ENCODE measurements at places on chromosomes 1 and 21.
A peak's percentile ranks its signal among the peaks of the same experiment; 100 is the strongest.

DNA sequence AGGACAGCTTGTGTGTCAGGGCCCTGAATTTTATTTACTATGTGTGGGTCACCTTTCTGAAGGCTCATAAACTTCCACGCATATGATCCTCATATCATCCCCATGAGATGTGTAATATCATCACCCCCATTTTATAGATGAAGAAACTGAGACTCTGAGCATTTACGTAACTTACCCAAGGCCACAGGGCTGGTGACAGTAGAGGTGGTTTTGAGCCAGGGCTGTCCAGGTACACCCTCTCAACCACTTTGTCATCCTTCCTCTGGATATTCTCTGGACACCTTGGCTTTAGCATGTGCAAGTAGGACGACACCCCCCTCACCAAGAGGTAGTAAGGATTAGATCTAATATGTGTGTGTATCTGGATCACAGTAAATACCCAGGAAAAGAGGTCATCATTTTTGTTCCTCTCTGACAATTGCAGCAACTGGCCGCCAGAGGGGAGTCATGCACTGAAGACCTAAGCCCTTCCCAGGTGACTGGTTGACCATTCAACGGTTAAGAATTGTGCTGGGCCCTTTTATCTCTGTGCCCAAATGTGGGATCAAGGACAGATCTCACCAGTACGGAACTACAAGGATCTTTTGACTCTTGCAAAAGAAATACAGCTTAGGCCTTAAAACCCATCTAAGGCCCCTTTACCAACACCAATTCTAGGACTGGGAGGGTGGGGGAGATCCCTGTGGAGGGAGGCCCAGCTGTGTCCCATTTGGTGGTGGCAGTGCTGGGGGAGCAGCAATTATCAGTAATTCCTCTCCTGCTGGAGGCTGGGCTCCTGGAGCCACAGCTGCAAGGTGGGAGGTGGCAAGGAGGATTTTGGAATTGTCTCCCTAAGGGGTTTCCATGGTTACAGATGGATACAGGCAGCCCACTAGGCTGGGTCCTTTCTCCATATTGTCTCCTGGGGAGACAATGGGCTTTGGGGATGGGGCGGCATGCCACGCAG lies 13.7 kb upstream of the E2F2 start:
- peak; percentile 60 for DNase-seq

DNA sequence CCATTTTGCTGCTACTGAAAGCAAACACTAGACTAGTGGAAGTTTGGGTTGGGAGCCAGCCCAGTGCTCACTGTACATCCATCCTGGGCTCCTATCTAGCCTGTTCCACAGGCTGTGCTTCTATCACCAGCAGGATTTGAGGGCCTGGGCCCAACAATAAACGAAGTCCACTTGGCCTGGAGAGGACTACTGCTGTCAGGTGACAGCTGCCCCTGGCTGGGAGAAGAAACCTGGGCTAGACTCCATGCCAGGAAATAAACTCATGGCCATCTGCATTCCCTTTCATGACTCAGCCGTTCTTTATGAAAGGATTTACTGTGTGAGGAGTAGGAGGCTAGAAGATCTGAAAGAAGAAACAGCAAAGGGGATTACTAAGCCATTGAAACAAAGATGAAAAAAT lies 35.5 kb downstream of the COLGALT2 start:
- DNase-seq, result no peak

DNA sequence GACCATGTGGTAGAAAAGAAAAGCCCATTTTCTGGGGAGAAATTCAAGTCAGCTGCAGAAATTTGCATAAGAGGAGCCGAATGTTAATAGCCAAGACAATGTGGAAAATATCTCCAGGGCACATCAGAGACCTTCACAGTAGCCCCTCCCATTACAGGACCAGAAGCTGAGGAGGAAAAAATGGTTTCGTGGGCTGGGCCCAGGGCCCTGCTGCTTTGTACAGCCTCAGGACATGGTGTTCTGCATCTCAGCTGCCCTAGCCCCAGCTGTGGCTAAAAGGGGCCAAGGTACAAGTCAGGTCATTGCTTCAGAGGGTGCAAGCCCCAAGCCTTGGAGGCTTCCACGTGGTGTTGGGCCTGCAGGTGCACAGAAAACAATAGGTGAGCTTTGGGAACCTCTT lies 108.3 kb downstream of the DMRTB1 start:
- no peak for DNase-seq

- DNase-seq, result no peak
These were observed 149.4 kb upstream of the ZC3H12A start for GRCh38 chr1:37325010-37325409.

- no peak for DNase-seq
These were observed 3.7 kb downstream of the RSBN1 start for GRCh38 chr1:113808450-113809195.

DNA sequence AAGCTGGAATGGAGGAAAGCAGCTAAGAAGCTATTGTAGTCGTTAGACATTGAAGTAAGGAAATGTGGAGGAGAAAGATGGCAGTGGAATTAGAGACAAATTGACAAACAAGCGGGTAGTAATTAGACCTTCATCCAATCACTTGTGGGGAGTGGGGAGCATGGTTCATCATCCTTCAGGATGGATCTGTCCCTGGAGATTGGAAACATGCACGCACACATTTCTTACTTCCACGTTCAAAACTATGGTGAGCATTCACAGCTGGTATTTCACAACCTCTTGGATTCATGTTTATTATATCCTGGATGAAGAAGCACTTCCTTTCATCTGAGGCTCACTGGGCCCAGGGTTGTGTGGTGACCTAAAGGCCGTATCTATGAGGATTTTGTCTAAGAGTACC lies 188.1 kb downstream of the ST6GALNAC3 start:
- no peak for DNase-seq

- no peak for DNase-seq
These were observed 94.7 kb downstream of the CHD1L start for GRCh38 chr1:147337040-147337630.

GRCh38 chr1:238606896-238607295 lies 716.2 kb upstream of the ZP4 start:
- no peak for DNase-seq

DNA sequence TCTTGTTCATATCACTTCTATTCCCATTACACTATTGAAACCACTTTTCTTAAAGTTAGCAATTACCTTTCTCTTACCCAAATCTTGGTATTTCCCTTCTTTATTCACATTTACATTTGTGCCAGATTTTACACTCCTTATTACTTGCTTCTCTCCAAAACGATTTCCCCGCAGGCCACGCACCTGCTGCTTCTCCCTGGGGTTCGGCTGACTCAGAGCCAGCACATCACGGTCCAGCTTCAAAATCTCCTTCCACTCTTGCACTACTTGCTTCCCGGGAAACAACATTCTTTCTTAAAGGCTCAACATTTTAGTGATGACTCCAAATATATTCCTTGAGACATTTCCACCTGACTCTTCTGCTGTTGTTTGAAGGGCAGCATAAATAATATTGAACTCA lies 20.7 kb downstream of the LHX9 start:
- no peak for DNase-seq

DNA sequence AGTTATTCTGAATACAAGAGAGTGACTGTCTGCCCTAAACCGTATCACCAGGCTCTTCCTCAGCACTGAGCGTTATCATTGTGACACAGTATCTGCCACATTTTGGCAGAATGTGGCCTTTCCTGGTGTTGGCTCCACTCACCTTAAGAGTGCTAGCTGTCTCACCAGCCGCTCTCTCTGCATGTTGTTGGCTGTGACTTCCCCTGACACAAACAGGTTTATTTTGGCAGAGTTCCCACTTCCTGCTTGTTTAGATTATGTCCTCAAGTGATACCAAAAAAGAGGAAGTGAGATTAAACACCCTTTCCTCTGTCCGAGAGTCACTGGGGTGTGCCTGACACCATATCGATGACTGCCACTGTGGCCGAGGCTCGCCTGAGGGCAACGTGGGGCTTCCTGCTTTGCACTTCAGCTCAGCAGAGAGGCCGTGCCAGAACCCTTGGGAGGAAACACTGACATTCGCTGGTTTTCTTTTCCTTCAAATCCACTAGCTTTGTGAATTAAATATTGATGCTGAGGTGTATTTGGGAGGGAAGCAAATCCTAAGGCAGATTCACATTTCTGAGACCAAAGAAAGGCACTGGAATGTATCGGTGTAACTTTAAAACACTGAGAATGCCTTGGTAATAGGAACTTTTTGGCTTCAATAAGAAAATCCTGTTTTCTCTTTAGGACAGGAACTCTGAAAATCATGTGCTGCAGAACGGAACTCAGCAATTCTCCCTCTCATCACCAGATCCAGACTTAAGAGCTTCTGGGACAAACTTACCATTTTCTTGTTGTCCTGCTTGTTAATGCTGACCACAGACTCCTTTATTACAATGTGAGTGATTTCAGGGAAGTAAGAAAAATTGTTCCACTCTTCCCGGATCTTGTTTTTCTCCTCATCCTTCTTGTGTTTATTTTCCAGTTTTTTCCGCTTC lies 102.1 kb downstream of the JAK1 start:
- DNase-seq, result peak; percentile 9

- DNase-seq, result no peak
These were observed at the start of gene EPHA10 for GRCh38 chr1:37764888-37765441. TSS of gene EPHA10 (minus strand) at chr1:37765120. CDS start at chr1:37765066, 54 bp downstream.

DNA sequence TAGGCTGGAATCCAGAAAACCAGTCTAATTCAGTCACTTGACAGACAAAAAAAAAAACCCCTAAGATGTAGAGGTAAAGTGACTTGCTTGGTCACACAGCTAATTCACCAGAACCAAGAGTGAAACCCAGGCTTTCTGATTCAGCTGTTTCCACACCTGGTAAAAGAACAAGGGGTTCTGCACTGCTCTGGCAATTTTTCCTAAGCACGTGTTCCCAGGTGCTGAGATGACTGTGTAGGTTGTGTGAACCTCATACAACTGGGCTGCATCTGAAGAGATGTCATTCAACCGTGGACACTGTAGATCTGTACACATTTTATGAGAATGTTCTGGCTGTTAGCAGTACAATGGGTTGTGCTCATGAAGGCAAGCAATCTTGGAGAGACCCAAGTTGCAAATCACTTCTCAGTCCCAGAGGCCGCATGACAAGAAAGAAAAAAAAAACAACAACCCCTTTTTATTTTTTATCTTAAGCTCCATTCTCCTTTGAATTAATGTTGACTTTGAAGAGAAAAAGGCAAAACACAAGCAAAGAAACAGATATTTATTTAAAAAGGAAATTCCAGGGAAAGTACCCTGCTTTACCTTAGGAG lies 95.4 kb downstream of the INTS7 start:
- DNase-seq, result no peak

- DNase-seq, result no peak
These were observed 263.4 kb downstream of the GPR52 start for GRCh38 chr1:174710868-174711845.

DNA sequence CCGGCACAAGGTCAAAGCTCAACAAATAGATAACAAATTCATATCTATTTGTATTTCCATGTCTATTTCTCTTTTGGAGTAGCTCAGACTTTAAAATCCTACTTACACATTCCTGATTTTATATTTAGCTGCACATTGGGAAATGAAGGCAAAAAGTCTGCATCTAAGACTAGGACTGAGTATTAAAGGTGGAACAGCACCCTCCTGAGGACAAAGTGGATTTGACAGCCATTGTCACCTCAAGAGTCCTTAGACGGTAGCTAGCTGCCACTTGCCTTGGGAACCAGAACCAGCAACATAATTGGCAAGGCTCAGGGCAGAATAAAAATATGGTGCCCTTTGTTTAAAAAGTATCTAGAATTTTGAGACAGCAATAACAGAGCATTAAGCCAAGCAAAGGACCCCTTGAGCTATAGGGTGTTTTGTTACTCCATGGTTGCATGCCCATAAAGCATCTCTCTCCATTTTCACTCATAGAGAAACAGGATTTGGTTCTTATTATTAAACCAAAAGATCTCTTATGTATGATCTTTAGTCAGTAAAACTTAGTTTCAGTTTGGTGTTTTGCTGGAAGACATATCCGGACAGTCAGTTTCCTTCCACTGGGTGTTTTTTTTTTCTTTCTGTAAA lies 30.0 kb upstream of the SGIP1 start:
- no peak for DNase-seq

DNA sequence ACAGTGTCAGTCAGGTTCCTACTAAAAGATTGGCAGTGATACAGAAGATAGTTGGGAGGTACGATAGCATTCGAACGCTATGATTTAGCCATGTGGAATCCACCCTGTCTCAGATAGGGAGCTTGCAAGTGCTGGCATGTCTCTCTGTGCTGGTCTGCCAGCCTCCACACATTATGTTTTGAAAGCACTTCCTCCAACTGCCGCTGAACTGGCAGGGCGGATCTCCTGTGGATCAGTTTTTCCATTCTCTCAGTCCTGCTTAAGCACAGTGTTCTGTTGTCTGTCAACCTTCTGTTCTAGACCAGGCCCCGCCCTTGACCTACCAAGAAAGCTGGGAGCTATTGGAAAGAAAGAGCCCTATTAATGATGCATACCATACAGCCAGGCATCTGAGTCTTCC lies 65.5 kb upstream of the PALMD start:
- DNase-seq, result no peak

GRCh38 chr1:206708058-206708457 lies 23.4 kb downstream of the MAPKAPK2 start:
- DNase-seq, result no peak

- DNase-seq, result no peak
These were observed 317.0 kb downstream of the PAPPA2 start for GRCh38 chr1:176779992-176780328.

GRCh38 chr1:170407138-170407537 lies 124.8 kb upstream of the GORAB start:
- DNase-seq, result no peak

DNA sequence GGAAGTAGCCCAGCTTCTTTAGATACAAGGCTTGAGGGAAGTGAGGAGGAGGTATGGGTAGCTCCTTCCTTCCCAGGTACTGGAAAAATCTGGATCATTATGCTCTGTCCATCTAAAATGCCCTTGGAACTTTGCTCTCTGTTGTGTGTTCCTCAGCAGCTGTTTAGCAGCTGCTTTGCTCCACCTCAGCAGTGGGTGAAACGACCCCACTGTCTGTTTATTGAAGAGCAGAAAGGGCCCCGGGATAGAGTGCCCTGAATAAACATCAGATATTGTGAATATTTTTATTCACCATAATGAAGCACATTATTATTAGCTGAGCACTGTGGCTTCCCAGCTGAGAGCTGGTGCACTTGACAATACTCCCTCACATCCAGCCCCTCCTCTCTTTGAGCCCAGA lies 237.9 kb downstream of the PBX1 start:
- DNase-seq, result no peak

DNA sequence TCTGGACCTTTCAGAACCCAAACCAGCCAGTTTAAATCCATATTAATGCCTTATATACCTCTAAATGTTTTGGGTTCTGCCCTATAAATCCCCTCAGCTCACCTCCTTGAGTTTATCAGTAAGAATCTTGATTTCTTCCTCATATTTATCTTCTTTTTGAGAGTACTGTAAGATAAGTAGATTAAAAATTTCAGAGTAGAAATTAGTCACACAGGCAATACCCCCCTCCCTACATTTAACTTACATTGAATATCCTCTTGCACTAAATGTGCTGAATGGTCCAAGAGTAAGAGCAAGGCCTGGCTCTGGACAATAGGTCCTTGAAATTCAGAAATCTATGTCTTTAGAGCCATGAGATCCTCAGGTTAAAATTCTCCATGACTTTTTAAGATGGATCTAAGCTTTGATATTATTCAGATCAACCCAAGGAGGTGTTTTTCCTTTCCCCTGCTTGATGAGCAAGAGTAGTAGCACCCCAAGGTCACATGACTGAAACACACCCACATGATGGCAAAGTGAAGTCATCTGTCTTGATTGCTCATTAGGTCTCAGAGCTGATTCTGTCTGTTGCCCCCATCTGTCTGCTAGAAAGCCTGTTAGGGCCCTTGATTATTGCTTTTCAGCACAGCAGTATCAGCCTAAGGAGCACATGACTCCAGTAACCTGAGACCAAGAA lies 15.8 kb upstream of the NUP210L start:
- no peak for DNase-seq

GRCh38 chr21:30434033-30434631 lies 4.1 kb downstream of the KRTAP13-4 start:
- no peak for DNase-seq
